ENCODE measurements at places on chromosomes 2 and 18.

DNA sequence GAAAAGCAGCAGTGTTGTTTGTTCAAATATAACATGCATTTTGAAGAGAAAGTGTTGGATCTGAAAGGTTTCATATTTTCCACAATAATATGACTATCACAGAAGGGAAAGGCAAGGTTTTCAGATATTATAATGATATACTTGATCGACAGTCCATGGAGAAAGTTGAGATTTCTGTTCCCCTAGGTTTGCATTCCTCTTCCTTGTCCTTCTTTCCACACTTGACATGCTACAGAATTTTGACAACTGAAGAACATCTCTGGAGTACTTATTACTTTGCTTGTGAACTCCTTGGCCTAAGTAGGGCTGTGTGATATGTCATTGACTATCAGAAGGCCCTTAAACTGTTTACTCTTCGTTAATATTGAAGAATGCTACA is 46.5 kb downstream of the TMEFF2 start:
- DNase-seq: no peak

DNA sequence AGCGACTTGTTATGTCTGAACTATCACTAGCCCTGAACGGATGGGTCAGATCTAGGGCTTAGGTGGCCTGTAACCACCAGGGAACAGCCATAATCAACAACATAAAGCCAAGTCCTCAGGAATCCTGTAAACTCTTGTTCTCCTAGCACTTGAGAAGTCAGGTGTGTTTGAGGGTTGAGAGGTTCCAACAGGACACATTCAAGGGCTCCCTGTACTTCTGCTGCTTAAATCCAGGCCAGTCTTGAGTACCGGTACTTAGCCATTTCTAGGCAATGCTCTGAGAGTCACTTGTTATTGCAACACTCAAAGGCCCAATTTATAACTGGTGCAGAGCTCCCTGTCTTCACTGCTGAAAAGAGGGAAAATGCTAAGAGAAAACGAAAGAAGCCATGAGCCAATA is 21.6 kb upstream of the SLC40A1 start:
- DNase-seq: no peak

DNA sequence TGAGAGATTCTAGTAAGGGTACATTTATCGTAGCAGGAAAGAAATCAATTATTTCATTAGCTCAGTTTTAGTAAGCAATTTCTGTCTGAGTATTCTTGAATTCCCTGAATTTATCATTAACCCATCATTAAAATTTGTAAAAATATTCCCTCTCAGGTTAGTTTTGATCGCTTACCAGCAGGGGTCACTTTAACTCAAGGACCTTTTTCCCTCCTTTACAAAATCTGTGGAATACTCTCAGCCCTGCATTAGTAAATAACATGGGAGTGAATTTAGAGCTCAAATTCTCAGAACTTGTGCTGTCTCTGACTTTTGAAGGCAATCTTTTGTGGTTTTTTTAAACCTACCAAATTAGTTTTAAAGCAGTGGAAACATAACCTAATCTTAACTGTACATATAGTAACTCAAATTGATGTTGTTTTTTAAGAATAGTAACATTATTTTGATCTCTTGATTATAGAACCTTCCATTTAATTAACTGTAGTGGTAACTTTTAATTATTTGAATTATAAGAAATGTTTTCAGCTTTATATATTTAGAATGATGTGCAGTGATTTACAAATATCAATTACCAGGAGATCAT is 97.2 kb downstream of the AGPS start:
- peak; percentile 4 for DNase-seq

- DNase-seq: no peak
Measured at GRCh38 chr18:25313268-25313667, 38.7 kb downstream of the ZNF521 start.

DNA sequence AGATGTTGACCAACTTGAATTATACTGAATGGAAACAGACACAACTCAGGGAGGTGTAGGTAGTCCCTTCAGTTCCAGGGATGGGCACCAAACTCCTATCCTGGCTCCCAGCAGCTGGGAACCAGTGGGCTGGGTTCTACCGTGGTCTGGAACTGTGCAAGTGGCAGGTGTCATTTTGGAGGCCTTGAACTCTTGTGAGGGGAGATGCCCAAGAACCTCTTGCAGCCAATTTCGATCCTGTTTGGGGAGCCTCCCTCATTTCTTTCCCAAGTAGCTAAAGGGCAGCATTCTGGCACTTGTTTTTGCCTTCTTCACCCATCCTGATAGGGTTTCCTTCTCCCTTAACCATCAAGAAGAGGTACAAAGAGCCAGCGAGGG is 200.2 kb downstream of the ANKRD30B start:
- DNase-seq: no peak

DNA sequence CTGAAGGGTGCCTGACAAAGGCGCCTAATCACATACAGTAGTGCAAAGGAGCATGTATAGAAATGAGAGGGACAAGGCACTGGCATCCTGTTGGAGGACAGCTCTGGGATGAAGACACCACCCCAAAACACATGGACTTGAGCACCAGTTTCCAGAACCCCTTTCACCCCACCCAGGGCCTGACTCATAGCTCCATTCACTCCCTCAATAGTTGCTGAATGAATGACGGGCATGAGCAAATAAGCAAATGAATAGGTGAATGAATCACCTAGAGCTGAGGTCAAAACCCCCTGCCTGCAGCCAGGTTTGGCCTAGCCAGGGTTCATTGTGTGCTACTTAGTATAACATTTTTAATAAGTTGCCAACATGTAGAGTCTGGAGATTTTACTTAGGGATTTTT is 66.3 kb downstream of the NRP2 start:
- DNase-seq: no peak

GRCh38 chr2:584863-585823 is 92.1 kb downstream of the TMEM18 start:
- peak; percentile 89 for DNase-seq

- DNase-seq: no peak
Measured at GRCh38 chr2:206256706-206257205, 17.7 kb upstream of the ZDBF2 start.

- DNase-seq: no peak
Measured at GRCh38 chr2:68722712-68723111, 11.9 kb upstream of the ARHGAP25 start.

GRCh38 chr2:201093573-201093972 is 21.8 kb downstream of the NDUFB3 start:
- no peak for DNase-seq

DNA sequence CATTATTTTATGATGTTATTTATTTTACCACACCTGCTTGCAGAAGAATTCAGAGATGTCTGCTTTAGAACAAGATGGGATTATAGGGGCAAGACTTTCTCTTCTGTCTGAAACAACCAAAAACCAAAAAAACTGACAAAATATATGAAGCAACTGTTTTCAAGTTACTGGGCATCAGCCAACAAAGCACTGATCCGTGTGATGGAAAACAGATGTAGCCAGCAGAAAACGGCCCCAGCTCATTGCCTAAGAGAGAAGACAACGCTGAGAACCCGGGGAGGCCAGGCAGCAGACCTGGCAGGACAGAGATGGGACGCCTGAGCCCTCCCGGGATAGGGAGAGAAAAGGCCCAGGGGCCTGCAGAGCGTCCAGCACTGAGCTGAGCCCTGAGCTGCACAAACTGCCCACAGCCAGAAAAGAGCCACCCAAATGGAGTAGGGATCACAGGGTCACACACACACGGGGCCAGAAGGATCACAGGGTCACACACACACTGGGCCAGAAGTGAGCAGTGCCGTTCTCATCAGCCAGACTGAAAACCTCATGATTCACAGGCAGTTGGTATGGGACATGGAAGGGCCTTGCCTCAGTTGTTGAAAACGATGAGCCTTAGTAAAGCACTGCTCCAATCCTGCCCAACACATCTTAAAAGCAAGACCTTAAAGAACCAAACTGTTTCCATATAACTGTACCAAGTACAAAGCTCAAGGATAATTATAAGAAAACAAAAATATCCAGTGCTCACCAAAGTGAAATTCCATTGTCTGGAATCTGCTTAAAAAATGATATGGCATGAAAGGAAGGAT is 12.1 kb downstream of the PXDN start:
- no peak for DNase-seq
